ENCODE measurements at places on chromosomes 12 and 14. TPM values are rescaled to one million over a fixed set of nuclear protein-coding genes. Genes with fewer than 3 reads are reported as not detected.

GRCh38 chr14:93926245-93926872 is 785 bp upstream of the FAM181A start:
- no peak for DNase-seq

- DNase-seq = no peak
Observed at GRCh38 chr12:85527192-85527591, 247.2 kb downstream of the ALX1 start.

Gene KRT72
- not detected for total RNA-seq

DNA sequence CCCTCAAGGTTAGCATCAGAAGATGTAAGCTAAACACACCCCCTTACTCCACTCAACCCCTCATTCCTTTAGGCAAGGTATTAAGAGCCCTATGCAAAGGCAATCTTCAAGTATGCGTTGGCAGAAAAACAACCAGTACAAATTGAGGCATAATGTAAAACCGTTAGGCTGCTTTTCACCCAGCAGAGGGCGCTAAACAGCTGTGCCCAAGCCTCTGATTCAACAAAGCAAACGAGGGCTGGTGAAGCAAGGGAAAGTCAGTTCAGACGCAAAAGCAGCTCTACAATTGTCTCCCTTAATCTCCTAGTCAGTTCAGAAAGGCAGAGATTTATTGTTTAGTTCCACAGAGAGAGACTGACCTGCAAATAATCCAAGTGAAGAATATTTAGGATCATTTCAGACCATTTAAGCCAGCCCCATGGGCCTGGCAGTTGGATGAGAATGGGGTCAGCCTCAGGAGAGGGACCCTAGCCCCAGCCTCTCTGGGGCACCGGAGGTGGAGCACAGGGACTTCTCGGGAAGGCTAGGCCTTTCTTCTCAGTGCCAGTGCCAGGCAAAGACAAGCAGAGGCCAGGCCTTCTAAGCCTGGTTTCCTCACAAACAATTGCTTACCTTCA is 23.5 kb downstream of the DCAF5 start:
- DNase-seq = peak; percentile 65

GRCh38 chr12:5571115-5571514 is 139.2 kb downstream of the NTF3 start:
- DNase-seq = no peak

Gene EIF2S3B
- 6.0 TPM for total RNA-seq

- DNase-seq = no peak
Observed at GRCh38 chr14:77130386-77130785, 11.2 kb downstream of the ZDHHC22 start.

DNA sequence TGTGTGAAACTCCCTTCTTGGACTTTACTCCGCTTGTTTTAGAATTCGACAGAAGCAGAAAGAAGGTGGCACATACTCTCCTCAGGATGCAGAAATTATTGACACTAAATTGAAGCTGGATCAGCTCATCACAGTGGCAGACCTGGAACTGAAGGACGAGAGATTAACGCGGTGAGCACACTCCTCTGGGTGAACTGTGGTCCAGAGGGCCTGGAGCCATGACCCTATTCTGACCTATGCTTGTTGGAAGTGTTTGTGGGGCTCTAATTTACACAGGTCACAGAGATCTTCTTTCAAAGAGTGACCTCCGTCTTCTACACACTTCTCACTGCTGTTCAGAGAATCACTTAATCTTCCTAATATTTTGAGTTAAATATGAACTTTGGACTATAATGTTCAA is 72.5 kb upstream of the MYF6 start:
- DNase-seq = no peak

GRCh38 chr12:7793211-7793610 is 4.0 kb downstream of the NANOG start:
- DNase-seq = no peak

- peak; percentile 44 for DNase-seq
Observed at GRCh38 chr12:66269757-66270383, 32.4 kb upstream of the HELB start.

Gene RTN1
- 1.2 TPM for total RNA-seq

Gene BHLHE41
- 4.3 TPM for total RNA-seq

DNA sequence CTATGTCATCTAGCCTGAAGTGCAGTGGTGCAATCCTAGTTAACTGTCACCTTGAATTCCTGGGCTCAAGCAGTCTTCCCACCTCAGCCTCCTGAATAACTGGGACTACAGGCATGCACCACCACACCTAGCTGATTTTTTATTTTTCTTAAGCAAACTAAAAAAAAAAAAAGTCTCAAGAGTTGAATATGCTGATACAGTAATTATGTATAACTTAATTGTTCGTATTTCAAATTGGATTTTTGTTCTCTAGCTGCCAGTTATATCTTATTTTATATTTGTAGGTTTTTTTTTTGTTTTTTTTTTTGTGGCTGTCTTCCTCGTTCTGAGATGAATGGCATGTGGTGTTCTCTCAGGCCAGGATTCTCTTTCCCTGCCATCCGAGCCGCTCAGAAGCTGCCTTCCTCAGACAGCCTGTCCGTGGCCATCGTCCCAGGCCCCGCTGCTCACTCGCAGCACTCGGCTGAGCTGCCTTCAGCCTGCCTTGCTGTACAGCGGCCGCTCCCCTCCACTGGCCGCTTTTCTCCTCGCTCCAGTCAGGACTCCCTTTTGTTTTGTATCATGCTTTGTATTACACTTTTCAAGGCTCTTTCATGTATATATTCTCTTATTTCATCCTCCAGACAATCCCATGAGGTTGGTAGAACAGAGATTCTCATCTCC is 53.3 kb downstream of the WDR20 start:
- DNase-seq = no peak

DNA sequence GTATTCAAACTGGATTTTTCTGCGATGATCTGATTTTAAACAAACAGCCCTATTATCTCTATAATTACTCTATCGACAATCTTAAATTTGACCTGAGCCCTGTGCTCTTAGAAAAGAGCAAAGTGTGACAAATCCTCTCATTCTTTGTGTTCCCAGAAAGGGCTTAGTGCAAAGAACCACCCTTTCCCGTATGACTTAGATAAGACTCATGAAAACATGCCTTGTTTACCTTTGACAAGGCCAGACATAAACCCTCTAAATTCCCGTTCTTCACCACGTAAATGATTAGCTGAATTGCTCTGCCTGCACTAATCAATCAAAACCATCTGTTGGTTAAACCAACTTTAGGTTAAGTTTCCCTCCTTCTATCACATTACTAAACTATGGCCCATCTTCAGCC is 285.7 kb upstream of the SEL1L start:
- no peak for DNase-seq

DNA sequence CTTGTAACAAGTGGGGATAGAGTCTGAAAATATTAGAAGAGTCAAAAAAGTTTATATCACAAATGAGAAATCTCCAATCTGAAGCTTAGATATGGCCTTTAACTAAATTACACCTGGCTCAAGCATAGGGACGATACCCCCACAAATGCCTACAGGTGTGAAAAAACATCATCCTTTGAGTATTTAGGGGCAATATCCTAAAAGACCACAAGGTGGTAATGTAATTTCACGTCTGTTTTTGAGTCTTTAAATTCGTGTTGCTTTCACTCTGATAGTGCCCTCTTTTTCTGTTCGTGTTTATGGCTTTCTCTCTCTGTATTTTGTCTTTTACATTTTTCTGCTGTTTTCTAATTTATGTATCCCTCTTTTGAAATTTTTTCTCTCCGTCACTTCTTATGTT is 84.3 kb downstream of the ETNK1 start:
- no peak for DNase-seq

DNA sequence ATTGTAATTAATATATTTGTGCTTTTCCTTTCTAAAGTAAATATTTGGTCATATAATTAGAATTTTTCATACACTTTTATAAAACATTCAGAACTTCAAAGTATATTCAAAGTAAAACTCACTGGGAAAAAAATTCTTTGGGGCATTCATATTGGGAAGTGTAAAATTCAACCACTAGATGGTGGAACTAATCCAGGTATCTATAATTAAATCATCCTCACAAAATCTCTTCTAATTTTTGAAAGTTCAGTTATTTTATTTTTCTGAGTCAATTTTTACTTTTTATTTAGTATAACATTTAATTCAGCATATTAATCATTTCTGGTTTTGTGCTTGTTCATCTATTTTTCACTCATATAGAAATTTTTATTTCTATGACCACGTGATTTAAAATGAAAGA is 81.0 kb downstream of the NTS start:
- DNase-seq = no peak

Gene RHOJ
- total RNA-seq = 29.6 TPM

DNA sequence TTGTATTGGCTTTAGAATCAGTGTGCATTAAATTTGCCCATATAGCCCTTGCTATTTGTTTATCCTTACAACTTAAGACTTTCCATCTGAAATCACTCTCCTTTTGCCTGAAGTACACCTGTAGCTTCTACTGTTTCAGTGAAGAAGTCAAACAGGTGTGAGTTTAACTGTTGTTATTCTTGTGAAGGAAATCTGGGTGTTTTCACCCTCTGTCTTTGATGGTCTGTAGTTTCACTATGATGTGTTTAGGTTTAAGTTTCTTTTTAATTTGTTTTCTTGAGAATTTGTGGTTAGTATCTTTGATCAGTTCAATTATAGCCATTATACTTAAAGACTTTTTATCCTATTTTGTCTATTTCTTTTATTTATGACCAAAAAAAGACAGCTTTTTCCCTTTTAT is 68.9 kb upstream of the BBS10 start:
- DNase-seq = no peak

DNA sequence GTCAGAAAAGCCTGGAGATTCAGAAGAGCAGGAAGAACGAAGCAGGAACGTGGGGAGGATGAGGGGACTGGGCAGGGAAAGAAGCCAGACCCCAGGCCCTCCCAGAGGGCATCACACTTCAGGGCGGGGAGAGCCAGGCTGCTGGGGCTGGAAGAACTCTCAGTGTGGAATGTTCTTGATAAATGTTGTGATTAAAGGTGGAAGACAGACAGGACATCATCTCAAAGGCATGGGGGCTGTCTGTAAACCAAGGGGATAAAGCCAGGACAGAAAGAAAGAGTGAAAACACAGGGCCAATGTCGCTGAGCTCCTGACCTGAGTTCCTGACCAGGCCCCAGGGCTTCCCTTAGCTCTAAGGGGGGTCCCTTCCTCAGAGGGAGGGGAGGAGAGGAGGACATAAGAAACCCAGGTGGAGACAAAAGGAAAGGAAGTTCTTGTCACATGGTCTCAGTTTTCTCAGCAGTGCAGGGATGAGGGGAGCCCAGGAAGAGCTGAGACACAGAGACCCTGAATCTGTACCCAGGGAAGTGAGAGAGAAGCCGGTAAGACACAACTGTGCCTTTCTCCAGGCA is 56.3 kb downstream of the SETD3 start:
- no peak for DNase-seq

GRCh38 chr12:44930972-44931600 is 55.0 kb upstream of the NELL2 start:
- DNase-seq = peak; percentile 34

DNA sequence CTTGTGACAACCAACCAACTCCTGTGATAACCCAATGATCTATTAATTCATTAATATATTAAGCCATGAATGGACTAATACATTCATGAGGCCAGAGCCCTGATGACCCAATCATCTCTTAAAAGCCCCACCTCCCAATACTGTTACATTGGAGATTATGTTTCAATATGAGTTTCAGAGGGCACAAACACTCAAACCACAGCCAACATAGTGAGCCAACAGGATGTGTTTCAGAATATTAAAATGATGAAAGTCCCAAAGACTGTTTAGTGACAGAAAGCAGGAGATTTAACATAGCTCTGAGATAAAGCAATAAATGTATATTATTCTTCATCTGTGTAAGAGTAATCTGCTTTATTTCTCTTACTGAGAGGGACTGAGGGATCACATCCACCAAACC is 71.7 kb downstream of the PTPRO start:
- no peak for DNase-seq

- DNase-seq = no peak
Observed at GRCh38 chr14:99322731-99323599, 51.0 kb upstream of the BCL11B start.

GRCh38 chr12:111636209-111636945 is 37.3 kb upstream of the ATXN2 start:
- peak; percentile 76 for DNase-seq

DNA sequence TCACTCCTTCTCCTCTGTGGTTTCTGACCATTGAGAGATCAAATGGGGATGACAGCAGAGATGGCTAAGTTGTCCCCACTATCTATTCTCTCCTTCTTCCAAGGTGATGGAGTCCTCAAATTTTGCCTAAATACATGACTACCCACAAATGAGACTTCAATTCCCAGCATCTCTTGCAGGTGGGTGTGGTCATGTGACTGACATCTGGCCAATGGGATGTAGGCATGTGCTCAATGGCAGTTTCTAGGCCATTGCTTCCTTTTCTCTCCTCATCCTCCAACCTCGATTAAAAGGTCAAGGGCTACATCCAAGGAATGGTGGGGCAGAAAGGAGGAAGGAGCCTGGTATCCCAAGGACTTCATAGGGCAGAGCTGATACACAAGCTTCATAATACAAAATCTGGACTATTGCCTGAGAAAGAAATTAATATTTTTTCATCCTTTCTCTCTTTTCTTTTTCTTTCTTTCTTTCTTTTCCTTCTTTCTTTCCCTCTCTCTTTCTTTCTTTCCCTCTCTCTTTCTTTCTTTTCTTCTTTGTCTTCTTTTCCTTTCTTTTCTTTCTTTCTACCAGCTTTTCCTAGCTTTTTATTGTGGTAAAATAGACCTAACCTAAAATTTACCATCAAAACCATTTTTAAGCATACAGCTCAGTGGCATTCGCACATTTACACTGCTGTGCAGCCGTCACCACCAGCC is 100.9 kb upstream of the PRB2 start:
- no peak for DNase-seq

Gene TM9SF1
- total RNA-seq = 62.9 TPM

DNA sequence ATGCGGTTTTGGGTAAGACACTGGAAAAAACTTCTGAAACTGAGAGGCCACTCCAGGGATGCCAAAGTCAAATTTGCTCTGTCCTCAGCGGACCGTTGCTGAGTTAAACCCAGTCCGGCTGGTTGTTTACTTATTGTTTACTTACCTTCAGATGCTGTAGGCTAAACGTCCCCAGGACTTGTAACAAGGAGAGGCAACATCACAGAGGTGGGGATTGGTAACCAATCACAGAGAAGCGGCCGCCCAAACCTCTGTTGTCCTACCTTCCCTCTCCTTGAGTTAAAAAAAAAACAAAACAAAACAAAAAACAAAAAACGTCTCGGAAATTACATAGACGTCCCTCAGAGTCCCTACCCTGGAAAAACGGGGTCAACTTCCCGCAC is 380 bp downstream of the ANO2 start:
- no peak for DNase-seq

DNA sequence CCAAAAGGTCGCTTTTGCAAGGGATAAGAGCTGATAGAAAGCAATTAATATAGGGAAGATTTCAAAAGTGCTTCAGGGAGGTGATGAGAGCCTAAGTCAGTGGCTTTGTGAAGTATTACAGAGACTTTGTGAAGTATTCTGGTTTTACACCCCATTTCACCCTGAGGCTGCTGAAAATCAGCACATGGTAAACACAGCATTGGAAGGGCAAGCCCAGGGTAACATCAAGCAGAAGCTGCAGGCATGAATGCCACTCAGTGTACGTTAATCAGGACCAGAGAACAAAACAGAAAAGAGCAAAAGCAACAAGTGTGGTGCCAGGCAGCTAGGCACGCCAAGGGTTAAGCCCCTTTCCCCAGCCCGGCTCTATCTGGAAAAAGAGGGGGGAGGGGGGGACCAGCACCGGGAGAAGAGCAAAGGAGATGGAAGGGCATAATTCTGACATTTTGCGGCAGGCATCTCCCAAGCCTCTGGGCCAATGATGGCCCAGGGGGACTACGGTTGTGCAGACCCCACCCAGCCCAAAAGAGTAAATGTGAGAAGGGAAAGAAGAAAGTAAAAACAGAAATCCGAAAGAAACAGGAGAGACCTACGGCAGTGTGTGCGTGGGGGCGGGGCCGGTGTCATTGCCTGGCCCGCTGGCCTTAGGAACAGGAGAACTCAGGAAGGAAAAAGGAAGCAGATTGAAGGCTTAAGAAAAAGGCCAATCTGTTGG is 58.9 kb downstream of the DHRS2 start:
- no peak for DNase-seq

Measured in astrocyte (in vitro differentiated cells and primary cell).